Stimulated activated CD8-positive, alpha-beta memory T cell treated with anti-CD3 and anti-CD28 coated beads, Interleukin-2, amount 100 ng/mL, for 48 hours (primary cell): ENCODE measurements at places on chromosomes 11 and 22.

- no peak for DNase-seq
Observed at GRCh38 chr22:41491374-41492100, 22.6 kb downstream of the ACO2 start.

- DNase-seq: no peak
Observed at GRCh38 chr22:19959043-19959586, 17.5 kb upstream of the TXNRD2 start.

DNA sequence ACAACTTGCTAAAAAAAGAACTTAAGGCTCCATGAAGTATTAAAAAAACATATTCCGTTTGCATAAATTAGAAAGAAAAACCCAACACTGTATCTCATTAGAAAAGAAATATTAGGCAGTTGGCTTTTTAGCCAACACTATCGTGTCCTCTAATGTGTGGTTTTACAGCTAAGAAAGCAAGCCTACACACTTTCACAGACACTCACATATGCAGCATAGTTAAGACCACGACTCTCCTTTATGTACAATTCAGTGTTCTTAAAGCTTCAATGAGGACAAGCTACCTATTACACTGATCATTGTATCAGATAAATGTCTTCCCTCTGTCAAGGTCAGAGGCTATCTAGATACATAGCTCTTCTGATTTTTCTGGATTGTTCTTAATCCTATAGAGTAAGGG is 80.1 kb downstream of the PICALM start:
- no peak for DNase-seq

- no peak for DNase-seq
Observed at GRCh38 chr11:108926841-108927577, 262.1 kb downstream of the DDX10 start.

DNA sequence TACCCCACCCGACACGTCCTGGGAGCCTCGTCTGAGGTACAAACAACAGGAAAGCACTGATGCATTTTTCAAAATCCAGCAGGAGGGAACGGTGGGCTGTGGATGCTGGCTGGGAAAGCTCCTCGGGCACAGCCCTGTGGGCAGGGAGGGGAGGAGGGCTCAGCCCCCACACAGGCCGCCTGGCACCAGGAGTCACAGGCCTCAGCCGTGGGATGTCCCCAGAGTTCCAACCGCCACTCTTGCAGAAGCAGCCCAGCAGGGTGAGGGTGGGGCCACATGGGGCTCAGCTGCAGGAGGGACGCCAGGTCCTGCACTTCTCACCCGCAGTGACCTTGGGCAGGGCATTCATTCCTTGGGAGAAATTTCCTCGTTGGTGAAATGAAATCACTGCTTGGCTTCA is 274.6 kb downstream of the BRD1 start:
- no peak for DNase-seq
